Right kidney (tissue), 9 donors: ENCODE measurements at places on chromosomes 12 and 14.

- no peak for DNase-seq
These were observed 131.0 kb upstream of the NCOR2 start for GRCh38 chr12:124698211-124698997.

GRCh38 chr12:131860472-131861260, 32.5 kb downstream of the MMP17 start:
- DNase-seq, result peak; percentile 42

DNA sequence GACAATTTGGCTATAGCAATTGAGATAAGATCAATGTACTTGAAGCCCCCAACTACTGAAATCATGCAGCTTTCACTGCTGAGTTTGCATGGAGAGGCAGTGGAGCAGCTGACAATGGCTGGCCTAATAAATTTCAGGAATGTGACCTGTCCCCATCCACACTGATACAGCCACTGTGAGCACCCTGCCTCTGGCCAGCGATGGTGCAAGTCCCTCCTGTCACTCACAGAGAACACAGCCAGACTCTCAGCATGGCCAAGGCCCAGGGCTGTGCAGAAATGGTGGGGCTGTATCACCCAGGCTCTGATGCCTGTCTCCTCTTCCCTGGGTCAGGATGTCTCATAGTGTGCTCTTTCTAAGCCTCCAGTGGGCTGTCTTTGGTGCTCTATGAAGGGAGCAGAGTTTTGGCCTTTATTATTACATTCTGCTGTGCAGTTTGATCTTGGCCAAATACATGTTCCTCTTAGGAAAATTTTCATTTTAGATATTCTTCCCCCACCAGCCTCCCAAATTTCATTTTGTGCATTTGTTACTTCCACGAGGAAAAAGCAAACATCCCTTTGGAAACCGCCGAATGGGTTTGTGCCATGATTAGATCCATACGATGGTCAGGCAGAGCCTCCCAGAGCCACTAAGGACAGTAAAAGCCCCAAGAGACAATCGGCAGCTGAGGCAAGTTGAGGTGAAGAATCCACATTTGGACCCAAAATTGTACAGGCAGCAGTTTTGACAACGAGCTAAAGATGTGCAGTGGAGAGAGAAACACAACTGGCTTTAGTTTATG, 85.1 kb upstream of the WSCD2 start:
- no peak for DNase-seq

DNA sequence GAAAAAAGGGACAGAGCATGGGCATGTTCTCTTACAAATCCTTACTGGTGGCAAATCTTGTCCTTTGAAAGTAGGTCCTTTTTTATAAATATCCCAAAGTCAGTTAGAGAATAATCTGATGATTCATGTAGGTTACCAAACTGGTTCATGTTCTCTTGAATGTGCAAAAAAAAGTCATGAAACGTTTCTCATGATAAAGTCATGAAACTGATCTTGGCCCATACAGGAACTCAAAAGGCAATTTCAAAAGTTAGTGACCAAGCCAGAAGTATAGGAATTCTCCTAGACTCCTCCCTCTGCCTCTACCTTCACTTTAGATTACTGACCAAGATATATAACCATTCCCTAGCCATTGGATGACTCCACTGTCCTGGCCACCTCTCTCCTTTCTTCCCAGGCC, 27.3 kb upstream of the SPTSSA start:
- DNase-seq, result no peak

GRCh38 chr14:85359505-85359904, 170.4 kb upstream of the FLRT2 start:
- DNase-seq, result no peak

- DNase-seq, result no peak
These were observed 516.5 kb upstream of the MGAT4C start for GRCh38 chr12:86772696-86773095.

DNA sequence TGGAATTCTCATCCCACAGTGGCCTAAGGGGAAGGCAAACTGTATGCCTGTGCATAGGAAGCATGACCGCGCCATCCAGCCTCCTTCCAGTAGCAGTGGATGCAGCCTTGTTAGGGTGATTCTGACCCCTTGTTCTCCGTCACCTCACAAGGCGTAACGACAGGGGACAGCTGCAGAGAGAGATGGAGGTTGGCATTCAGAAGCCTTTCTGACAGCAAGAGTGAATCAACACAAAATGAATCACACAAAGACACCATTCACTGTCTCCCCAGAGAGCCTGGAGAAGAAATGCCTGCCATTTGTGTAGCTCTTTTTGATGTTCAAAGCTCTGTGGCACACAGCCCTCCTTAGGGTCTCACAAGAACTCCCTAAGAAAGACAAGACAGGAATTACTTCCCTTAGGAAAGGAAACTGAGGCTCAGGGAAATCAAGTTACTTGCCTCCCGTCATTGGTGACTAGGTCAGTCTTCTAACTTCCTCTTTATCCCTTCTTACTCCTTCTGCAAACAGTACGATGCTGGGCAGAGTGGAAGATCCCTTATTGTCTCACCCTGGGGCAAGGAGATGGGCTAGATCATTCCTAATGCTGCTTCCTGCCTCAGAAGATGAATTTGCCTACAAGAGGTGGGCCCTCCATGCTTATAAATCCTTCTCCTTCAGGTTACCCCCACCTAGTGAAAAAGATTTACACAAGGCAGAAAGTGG, 280.9 kb downstream of the CACNA1C start:
- no peak for DNase-seq

- no peak for DNase-seq
These were observed 116.1 kb upstream of the FUT8 start for GRCh38 chr14:65296402-65296801.

GRCh38 chr12:41881891-41882805, 262.5 kb downstream of the GXYLT1 start:
- DNase-seq, result no peak

GRCh38 chr14:28102814-28103213, 663.8 kb upstream of the FOXG1 start:
- DNase-seq, result no peak

DNA sequence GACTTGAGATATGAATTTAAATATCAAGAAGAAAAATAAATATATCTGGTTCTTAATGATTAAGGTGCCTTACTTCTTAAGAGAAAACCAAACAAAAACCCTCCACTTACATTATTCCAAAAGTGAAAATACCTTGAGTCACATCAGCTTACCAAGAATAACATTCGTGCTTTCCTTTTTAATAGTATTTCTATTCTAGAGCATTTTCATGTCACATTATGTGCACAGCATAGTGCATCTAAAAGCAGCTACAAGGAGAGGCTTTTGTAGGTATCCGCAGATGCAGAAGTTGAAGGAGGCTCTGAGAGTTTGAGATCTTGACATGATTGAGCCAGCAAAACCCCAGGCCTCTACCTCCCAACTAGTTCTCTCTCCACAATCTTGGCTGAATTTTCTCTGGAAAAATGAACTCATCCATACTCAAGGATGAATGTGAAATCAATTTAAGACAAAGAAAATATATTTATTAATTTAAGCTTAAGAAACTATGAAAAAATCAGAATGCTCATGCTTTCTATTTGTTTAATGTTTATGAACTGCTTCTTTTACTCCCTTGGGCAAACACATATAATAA, 275.0 kb downstream of the AKAP6 start:
- no peak for DNase-seq

- DNase-seq, result no peak
These were observed 1.9 kb downstream of the TRIM9 start for GRCh38 chr14:51092965-51093364.

- DNase-seq, result no peak
These were observed 49.7 kb downstream of the TRMT5 start for GRCh38 chr14:60931218-60931617.

DNA sequence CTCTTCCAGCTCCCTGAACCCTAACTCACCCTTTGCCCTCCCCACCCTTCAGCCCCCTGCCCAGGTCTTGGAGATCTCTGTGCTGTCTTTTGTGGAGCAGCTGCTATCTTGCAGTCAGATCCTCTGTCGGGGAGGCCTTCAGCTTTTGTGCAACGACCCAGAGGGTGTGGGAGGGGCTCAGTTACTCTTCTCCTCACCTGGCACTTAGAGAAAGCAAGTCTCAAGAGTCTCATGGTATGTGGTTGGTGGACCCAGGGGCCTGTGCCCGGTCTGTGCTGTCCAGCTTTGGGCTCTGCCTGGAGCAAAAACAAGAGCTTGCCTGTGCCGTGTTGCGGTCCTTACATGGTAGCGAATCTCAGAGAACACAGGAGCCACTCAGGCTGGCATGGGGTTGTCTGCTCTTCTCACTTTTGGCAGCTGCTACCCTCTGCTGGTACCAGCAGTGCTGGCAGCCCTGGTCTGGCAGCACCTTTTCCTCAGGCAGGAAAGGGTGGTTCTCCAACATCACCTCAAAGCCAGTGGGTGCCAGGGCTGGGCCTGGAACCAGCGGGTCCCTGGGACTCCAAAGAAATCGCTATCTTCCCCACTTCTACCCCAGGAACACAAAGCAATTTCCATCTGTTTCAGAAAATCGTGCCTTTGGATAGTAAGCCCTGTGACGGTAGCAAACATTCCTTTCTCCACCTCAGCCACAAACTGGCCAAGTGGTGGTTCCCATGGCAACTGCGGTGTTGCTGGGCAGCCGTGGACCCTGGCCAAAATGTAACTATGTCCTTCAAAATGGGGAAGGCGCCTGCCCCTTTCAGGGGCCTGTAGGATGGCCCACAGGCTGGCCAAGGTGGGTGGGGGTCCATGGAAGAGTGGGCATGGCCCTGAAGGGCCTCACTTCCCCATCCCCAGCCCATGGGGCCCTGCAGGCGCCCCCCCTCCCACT, 90.0 kb downstream of the RIN3 start:
- DNase-seq, result no peak

DNA sequence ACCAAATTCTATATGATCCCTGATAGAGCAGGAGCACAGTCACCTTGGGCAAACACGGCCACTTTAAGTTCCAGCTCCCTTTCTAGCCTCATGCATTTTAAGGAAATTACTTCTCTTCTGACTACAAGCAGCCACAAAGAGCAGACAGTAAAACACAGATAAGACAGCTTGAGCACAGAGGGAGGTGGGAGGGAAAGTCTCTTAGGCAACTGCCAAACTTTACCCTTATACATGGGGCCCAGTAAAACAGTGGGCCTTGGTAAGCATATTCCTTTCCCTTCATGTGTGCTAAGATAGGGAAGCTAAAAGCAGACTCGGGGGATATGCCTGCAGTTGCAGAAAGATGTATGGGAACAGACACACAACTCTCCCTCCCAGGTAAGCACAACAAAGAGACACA, 235.9 kb downstream of the CPNE8 start:
- no peak for DNase-seq

DNA sequence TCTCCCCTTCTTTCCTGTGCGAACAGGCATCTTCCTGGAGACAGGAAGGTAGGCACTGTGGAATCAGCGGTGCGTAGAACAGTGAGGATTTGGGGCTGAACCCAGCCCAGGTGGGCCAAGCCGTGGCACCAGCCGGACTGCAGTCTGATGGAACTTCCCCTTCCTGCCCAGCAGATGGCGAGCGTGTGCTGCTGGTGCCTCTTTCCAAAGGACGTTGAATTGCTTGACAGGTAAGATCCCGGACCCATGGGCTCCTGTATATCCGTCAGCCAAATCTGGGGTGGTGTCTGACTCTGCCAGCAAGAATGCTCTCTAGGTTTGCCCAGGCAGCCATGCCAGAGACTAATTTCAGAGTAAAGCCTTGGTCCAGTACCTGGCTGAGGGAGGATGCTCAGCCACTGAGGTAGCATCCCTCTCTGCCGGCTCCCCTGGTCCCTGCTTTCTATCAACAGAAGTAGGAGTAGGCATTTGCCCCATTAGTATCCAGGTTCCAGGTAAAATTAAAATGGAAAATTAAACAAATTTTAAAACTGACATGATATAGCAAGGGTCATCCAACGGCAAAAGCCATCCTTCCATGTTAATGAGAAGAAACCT, 21.1 kb upstream of the KCNA5 start:
- peak; percentile 54 for DNase-seq

- no peak for DNase-seq
These were observed 141.9 kb downstream of the KIF26A start for GRCh38 chr14:104280085-104280901.

DNA sequence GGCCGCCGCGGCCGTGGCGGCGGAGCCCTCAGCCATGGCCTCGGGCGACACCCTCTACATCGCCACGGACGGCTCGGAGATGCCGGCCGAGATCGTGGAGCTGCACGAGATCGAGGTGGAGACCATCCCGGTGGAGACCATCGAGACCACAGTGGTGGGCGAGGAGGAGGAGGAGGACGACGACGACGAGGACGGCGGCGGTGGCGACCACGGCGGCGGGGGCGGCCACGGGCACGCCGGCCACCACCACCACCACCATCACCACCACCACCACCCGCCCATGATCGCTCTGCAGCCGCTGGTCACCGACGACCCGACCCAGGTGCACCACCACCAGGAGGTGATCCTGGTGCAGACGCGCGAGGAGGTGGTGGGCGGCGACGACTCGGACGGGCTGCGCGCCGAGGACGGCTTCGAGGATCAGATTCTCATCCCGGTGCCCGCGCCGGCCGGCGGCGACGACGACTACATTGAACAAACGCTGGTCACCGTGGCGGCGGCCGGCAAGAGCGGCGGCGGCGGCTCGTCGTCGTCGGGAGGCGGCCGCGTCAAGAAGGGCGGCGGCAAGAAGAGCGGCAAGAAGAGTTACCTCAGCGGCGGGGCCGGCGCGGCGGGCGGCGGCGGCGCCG, 381 bp downstream of the YY1 start:
- DNase-seq, result peak; percentile 79

GRCh38 chr12:115354007-115354890, 670.3 kb upstream of the TBX3 start:
- no peak for DNase-seq

DNA sequence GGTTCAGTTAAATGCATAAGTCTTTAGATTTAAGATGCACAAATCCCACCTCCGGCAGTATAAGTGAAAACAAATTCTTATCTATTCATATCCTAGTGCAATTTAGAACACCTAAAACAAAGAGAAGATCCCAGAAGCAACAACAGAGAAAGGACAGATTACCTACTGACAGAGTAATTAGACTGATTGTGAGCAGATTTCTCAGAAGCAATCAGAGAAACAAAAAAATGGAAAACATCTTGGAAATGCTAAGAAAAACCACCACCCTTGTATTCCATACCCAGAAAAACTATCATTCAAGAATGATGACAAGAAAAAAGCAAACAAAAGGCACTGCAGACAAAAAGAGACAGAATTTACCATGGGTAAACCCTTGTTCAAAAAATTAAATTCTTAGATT, 47.6 kb upstream of the SELPLG start:
- no peak for DNase-seq

DNA sequence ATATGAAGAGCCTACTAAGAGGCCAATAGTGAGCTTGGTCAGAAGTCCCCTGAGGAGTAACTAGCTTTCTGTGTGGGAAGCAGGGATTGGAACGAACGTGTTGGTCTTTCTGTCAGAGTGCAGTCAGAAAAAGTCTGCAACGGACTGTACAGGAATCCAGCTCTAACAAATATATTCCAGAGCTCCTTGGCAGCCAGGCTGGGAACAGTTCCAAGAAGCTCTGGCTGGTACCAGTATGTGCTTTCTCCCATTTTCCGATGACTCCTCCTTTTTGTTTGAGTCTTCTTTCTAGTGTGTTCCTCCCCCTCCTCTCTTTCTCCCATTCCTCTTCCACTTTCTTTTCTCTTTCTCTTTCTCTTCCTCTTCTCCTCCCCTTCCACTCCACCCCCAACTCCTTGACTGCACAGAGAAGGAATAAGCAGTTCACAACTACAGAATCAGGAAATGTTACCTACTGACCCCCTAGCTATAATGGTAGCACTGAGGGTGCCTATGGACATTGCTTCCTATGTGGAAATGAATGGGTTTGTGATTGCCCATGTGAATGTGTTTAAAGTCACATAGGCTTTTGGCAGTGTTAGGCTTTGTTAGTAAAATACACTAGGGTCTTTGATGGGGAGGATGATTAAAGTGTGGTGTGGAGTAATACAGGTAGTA, 59.9 kb downstream of the TTLL5 start:
- DNase-seq, result no peak

GRCh38 chr12:69987579-69988091, 162.6 kb downstream of the MYRFL start:
- peak; percentile 43 for DNase-seq
